ENCODE measurements at places on chromosomes 12 and 14.

- DNase-seq, result no peak
Observed at GRCh38 chr12:26177283-26177682, 18.1 kb upstream of the SSPN start.

DNA sequence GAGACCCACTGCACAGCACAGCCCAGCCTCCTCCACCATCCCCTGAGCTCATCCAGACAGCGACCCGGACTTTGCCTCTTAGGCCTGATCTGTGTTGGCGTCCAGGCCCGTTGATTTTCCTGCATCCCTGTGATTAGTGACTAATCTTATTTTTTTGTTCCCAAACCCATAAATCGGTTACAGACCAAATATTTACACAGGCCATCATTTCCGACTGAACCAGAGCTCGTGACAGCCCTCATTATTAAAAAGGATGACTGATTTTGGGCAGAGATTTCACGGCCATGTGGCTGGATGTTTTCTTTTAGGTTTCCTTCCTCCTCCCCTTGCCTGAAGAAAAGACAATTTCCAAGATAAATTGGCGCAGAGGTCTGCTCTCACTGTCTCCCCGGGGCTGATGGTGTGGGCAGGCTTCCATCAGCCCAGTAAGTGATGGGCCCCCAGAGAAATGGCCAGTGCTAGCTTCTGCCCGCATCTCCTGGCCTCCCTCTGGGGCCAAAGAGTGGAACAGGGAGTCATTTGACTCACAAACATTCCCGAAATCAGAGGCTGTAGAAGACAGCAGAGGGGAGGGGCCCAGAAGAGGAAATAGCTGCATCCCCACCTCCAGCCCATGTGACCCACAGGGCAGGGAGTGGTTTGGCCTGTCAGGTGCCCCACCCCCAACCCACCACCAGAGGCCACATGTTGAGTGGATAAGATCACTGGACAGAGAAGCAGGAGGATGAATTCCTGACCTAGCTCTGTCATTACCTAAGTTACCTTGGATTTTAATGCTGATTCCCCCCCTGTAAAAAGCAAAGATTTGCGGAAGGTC is 283.5 kb downstream of the KSR2 start:
- no peak for DNase-seq

- no peak for DNase-seq
Observed at GRCh38 chr12:78683031-78683430, 181.5 kb upstream of the SYT1 start.

DNA sequence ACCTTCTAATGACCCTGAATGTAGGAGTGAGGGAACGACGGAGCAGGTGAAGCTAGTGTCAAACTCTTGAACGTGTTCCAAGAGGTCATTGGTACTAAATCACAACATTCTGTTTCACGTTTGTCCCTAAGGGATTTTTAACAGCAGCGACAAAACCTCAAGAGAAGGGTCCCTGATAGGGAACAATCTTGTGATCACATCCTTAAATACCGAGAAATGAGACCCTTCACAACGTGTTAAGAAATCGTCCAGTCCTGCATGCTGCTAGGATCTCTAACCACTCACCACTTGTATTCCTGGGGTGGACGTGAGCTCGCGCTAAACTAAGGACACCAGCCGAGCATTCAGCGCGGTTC is 134.1 kb upstream of the KRAS start:
- no peak for DNase-seq

- DNase-seq, result no peak
Observed at GRCh38 chr14:23141706-23142444, 22.8 kb upstream of the CEBPE start.

GRCh38 chr12:65945457-65945856 is 121.2 kb downstream of the HMGA2 start:
- no peak for DNase-seq

- DNase-seq, result no peak
Observed at GRCh38 chr14:101466456-101467180, 94.7 kb upstream of the DIO3 start.

DNA sequence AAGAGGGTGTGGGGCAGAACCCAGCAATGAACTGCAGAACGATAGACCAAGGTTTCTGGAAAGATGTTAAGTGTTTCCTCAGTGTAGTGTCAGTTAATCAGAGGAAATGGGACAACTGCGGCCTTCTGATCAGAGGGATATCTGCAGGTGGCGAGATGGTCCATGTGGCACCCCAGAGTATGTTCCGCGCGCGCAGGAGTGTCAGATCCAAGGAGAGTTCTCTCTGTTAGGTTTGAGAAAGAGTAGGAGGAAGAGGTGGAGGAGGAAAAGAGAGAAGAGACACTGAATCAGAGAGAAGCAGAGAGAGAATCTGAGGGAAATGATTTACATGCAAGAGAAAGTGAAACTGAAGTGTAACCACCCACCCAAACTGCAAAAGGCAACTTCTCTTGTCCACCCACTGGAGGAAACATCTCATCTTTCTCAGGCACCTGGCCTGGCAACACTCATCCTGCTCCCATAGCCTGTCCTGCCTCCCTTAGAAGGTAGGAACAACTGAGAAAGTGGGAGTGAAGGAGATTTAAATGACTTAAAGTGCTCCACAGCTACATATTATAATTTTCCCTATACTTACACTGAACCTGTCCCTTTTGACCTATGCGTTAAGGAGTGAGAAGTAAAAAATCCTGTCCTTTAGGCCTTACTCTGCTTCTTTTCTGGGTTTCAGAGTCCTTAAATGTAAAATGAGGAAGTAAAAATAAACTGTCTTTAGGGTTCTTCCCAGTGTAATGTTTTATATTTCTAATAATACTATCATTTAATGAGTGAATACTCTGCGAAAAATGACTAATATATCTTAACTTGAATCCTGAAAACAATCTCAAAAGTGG is 6.8 kb upstream of the TESPA1 start:
- DNase-seq, result no peak

GRCh38 chr14:101328412-101329028 is 232.8 kb upstream of the DIO3 start:
- DNase-seq, result no peak

GRCh38 chr12:19979584-19979983 is 388.8 kb upstream of the PDE3A start:
- DNase-seq, result no peak

DNA sequence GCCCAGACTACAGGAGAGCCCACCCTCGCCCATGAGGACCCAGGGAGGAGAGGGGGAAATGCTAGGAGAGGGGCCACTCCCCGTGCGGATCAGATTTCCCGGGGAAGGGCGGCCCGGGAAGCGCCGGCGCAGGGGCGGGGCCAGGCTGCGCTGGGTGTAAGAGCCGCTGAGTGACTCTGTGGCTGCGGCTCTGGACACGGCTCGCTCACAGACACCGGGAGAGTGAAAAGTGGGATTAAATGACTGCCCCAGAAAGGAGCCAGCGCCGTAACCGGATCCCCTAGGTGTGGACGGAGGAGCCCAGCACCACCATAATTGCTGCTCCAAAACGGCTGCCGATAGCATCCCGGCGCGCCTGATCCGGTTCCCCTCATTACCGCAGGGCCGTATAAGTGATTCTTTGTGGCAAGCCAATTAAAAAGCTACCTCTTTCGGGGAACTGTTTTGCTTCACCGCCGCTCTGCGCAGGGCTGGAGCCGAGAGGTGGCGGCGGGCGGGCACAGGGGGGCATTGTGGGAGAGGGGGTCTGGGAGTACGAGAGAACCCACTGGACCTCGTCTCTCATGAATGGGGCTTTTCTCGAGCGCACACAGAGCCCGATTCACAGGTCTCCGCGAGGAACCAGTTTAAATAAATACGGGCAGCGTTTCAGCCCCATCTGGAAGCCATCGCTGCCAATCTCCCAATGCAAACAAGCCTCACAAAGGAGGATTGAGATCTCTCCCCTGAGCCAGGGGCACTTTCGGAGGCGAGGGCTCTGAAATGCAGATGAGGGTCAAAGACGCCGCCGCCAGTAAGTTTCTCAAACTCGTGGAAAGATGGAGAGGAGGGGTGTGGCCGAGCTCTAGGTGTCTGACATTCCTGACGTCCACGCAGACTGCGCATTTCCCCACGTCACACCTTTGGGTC is 2.5 kb downstream of the COL2A1 start:
- DNase-seq, result peak; percentile 27

- DNase-seq, result no peak
Observed at GRCh38 chr12:118185602-118186397, 49.9 kb downstream of the PEBP1 start.

DNA sequence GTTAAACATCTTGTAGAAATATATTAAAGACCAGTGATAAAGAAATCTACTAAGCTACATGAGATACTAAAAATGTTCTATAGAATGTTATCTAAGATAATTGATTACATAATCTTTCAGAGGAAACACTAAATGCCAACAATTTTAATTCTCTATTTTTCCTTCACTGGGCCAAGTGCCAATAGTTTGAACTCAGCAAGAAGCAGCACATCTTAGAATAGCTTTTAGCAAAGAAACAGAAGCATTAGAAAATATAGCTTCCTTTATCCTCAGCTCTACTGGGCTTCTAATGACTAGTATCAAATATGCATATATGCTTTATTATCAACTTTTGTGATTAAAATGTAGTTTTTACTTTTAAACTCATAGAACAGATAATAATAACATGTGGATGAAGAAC is 461.4 kb upstream of the USP15 start:
- no peak for DNase-seq

- no peak for DNase-seq
Observed at GRCh38 chr12:1716911-1717310, 26.0 kb downstream of the ADIPOR2 start.
